T1000 (cell line): ENCODE measurements at places on chromosomes 2 and 18.

- no peak for DNase-seq
These were observed 234.1 kb downstream of the XIRP2 start for GRCh38 chr2:167122389-167122788.

- no peak for DNase-seq
These were observed 117.3 kb downstream of the CTIF start for GRCh38 chr18:48656176-48656575.

GRCh38 chr2:152330235-152330866 lies 4.6 kb upstream of the FMNL2 start:
- no peak for DNase-seq

- DNase-seq = no peak
These were observed 314.8 kb downstream of the TSN start for GRCh38 chr2:122070241-122070731.

GRCh38 chr2:138255670-138256069 lies 245.9 kb upstream of the SPOPL start:
- no peak for DNase-seq
